Mesothelial cell of epicardium (in vitro differentiated cells): ENCODE measurements at places on chromosomes 7 and 10. TPM values are rescaled to one million over a fixed set of nuclear protein-coding genes. Genes with fewer than 3 reads are reported as not detected.

- no peak for DNase-seq
These were observed 11.1 kb upstream of the LRRC27 start for GRCh38 chr10:132320654-132321469.

Gene SORCS1
- total RNA-seq: 0.78 to 1.1 TPM (median 0.81 TPM) in 3 replicates

Gene NME8
- 0.86 to 1.2 TPM (median 1.1 TPM) in 3 replicates for total RNA-seq

DNA sequence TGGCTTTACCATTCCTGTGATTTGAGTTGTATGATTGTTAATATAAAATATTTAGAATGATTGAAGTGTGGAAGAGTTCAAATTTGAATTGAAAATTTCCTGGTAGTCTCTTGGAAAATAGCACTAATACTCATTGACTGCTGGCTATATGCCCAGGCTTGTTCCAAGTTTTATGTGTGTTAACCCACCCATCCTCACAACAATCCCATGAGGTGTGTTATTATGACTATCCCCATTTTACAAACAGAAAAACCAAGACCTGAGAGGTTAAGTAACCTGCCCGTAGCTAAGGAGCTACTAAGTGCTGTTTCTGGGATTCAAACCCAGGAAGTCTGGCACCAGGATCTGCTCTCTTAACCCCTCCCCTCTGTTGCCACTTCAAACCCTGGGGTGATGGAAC, 213.9 kb downstream of the CREB5 start:
- no peak for DNase-seq
